Activated naive CD4-positive, alpha-beta T cell treated with Interleukin-2 at 50 U/mL for 16 hours (primary cell): ENCODE measurements at places on chromosomes 6 and 20.

GRCh38 chr6:3981917-3982316, 97.0 kb downstream of the FAM217A start:
- DNase-seq: no peak

DNA sequence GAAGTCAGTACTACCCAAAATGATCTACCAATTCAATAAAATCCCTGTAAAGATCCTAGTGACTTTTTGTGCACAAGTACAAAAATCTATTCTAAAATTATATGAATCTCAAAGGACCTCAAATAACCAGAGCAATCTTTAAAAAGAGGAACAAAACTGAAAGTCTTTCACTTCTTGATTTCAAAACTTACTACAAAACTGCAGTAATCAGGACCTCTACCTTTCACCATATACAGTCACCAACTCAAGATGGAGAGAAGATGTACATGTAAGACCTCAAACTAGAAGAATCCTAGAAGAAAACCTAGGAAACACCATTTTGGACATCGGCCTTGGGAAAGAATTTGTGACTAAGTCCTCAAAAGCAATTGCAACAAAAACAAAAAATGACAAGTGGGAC, 109.5 kb upstream of the CD93 start:
- no peak for DNase-seq

DNA sequence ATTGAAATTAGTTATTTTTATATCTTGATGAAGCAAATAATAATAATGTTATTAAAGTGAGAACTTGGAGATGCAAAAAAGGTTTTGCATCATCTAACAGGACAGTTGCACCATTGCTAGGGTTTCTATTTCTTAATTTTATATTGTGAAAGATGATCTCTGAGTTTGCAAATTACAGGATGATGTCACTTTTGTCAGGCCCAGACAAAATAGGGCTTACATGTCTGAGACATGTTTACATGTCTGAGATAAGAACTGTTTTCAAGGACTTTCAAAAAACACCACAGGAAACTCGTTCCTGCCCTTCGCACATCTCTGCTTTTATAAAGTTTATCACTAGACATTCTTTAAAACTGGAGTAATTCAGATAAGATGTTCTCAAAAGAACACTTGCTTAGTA, 1075.8 kb upstream of the MANEA start:
- no peak for DNase-seq

DNA sequence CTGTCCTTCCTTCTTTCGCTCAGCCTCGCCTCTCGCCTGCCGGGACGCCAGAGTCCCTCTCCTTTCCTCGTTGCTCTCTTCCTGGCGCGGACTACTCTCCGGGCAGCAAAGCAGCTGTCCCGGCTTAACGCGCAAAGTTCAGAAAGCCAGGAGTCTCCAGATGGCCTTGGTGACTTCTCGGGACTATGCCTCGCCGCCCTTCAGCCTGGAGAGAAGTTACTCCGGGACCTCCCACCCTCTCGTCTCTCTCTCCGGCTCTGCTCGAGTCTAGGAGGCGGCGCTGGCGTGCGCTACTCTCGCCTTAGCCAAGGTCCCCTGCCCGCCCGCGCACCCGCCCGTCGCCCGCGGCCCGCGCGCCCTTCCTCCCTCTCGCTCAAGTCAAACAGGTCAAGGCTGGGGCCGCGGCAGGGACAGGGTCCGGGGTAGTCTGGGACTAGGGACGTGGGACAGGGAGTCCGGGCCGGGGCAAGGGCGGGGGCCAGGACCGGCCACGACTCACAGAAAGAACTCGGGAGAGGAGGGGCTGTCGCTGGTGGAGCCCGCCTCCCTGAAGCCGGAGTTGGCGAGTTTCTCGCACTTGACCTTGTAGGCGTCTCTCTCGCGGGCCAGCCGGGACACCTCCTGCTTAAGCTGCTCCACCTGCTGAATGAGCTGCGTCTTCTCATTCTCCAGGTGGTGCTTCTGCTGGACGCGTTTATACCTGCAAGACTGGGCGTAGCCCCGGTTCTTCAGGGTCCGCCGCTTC, 1.5 kb downstream of the MAFB start:
- DNase-seq: no peak

GRCh38 chr6:157025437-157025836, 248.3 kb downstream of the ARID1B start:
- DNase-seq: no peak

GRCh38 chr6:80163754-80164187, 57.3 kb downstream of the BCKDHB start:
- DNase-seq: no peak

DNA sequence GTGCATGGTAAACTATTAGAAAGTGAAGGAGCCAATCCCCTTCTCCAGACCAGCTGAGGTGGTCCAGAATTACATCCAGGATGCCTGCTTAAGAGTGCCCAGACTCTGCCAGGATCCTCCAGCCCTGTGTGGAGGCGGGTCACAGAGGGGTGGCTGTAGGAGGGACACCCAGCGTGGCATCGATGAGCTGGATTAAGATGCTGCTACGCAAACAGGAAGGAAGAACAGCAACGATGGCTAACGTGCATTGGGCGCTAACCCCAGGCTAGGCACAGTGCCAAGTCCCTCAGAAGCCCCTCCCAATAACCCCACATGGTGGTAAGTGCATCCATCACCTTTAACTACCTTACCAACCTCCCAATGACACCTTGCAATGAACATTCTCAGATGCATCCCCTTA, 63.9 kb upstream of the MRPS10 start:
- DNase-seq: peak; percentile 52

GRCh38 chr6:53179961-53180651, 31.5 kb upstream of the GCM1 start:
- no peak for DNase-seq

DNA sequence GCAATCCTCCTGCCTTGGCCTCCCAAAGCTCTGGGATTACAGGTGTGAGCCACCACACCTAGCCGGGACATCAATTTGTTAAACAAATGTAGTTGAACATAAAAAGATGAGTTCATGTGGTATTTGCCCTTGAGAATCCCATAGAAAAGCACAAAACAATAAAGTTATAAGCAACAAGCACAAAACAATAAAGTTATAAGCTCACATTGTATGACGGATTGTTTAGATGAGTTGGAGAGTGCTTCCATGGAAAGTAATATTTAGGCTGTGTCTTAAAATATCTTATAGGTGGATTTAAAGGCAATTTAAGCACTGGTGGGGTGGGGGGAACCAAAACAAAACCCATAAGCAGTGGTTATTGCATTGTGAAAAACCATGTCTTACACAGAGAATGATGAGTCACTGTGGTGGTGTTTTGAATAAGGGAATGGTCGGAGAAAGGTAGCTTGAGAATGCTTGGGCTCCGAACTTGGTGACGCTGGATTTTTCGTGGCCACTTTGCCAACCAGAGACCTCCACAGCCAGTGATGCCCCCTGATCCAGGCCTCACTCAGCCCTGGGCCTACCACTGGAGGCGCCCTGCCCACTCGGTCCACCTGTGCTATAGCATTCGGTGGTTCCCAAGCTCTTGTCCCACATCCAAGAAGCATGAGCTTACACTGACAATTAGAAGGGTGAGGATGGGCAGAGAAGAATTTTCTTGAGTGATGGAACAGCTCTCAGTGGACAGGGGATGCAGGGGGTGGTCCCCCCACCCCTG, 256.0 kb downstream of the CDKAL1 start:
- no peak for DNase-seq

GRCh38 chr20:46342451-46343347, 34.4 kb upstream of the CDH22 start:
- DNase-seq: no peak

- no peak for DNase-seq
Observed at GRCh38 chr6:16355699-16356446, 117.5 kb downstream of the GMPR start.

DNA sequence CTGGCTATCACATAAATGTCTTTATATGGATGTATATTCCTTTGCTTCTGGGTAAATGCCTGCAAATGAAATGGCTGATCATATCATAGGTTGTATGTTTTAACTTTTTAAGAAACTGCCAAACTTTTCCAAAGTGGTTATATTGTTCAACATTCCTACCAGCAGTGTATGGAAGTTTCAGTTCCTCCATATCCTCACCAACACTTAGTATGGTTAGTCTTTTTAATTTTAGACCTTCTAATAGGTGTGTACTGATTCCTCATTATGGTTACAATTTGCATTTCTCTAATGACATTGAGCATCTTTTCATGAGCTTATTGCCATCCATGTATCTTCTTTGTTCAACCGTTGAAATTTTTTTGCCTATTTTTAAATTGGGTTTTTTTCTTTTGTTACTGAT, 155.4 kb downstream of the ZFAND3 start:
- no peak for DNase-seq

GRCh38 chr6:159790956-159791598, 810 bp downstream of the MRPL18 start:
- no peak for DNase-seq

- DNase-seq: no peak
Observed at GRCh38 chr20:56985066-56985685, 281.3 kb downstream of the BMP7 start.

DNA sequence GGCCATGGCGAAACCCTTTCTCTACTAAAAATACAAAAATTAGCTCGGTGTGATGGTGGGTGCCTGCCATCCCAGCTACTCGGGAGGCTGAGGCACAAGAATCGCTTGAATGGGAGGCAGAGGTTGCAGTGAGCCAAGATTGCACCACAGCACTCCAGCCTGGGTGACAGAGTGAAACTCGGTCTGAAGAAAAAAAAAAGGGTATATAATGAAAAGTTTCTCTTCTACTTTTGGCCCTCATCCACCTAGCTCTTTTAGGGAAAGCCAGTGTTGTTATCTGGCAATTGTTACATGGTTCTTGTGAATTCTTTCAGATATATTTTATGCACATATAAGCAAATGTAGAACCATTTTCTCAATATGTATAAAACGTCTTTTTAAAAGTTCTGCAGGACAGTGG, 19.0 kb downstream of the KIF3B start:
- no peak for DNase-seq

DNA sequence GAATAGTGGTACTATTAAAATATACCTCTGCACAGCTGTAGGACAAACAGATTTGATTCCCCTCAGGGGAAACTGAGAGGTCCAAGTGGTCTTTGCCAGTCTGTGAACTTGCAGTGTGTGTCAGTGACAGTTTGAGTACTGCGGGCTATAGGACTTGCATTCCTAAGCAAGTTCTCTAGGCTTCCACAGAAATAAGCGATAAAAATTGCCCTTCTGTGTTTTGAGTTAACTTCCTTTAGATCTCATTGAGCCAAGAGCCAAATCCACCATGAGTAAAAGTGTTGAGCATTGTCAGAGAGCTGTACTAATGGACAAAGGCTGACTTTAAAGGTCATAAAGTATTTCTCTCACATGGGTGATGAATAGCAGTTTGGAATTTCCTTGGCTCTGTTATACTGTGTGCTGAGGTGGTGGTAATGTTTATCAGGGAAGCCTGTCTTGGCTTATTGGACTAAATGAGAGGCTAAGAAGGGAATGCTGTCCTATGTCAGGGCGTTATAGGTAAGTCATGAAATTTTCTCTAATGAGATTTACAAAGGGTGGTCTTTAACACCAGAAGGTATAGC, 122.6 kb upstream of the MAP3K7 start:
- no peak for DNase-seq

DNA sequence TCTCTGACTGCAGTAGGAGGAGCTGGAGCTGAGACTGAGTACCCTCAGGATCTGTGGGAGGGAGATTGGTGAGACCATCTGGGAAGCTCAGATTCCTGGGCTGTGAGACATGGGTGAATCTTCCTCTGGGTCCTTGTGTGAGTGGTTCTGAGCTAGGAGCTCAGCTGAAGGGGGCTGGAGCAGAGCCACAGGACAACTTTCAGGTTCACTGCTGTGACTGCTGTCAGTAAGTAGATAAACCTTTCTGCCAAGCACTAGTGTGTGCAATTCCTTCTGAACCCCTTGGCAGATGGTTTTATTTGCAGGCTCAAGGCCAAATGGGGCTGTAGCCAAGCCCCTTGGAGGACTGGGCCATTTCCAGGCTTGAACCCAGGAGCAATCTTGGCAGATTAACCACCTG, 49.6 kb upstream of the SNAP91 start:
- no peak for DNase-seq

GRCh38 chr20:50346374-50347283, 156.0 kb downstream of the CEBPB start:
- DNase-seq: no peak

GRCh38 chr6:129499843-129500219, 210.1 kb downstream of the ARHGAP18 start:
- DNase-seq: no peak

- peak; percentile 36 for DNase-seq
Observed at GRCh38 chr6:44255871-44256774, 1.2 kb downstream of the SLC35B2 start.

GRCh38 chr6:165884813-165885765, 222.0 kb upstream of the PDE10A start:
- DNase-seq: peak; percentile 55

GRCh38 chr6:140252099-140252498, 877.7 kb upstream of the CITED2 start:
- DNase-seq: no peak

DNA sequence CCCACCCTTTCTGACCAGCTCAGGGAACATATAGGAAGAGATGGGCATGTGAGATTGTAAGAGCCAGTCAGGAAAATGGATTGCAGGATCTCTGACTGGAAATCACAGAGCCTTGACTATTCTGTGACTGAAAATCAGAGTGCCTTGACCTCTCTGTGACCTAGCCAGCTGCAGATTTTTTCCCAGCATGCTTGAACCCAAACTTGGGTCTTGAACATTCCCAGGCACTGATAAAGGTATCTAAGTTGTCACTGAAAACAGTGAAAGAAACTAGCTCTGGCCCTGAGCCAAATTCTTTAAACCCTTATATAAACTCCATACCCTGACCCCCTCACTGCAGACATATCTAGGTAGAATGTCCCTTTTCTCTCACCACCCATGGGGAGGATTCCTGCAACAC, 2.3 kb upstream of the ZNF165 start:
- no peak for DNase-seq

GRCh38 chr20:25280574-25281535, 33.0 kb downstream of the PYGB start:
- no peak for DNase-seq

GRCh38 chr6:147509891-147510290, 1.4 kb downstream of the SAMD5 start:
- DNase-seq: no peak

DNA sequence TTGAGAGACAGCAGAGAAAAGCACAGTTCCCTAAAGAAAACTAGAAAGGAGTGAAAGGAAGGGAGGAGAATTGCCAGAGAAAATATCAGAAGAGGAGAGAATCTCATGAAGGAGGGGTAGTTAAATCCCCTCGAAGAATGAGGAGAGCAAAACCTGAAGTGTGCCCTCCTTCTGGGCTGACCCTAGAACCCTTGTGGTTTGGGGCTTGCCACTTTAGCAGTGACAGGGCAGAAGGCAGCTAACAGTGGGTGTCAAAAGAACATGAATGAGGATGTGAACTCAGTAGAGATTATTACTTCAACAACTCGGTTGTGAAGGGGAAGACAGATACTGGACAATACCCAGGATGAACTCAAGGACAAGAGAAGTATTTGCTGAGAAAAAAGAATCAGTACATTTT, 73.6 kb downstream of the RALGAPA2 start:
- DNase-seq: no peak

DNA sequence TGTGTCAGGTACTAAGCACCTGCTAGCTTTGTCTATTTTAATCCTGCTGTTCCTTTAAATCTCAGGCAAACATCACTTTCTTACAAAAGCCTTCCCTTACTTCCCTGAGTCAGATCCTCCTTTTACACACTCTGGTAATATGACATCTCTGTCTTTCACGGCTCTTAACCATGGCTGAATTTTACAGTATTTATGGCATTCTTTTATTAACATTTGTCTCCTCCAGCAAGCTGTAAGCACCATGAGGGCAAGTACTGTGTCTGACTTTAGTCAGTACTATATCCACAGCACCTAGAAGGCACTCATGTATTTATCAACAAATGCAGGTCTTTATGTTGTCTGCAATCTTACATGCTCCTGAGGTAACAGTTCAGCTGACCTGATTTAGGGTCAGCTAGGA, 33.7 kb upstream of the HBS1L start:
- DNase-seq: no peak
